Keratinocyte (primary cell): ENCODE measurements at places on chromosomes 11 and 22. TPM values are rescaled to one million over a fixed set of nuclear protein-coding genes. Genes with fewer than 3 reads are reported as not detected.

DNA sequence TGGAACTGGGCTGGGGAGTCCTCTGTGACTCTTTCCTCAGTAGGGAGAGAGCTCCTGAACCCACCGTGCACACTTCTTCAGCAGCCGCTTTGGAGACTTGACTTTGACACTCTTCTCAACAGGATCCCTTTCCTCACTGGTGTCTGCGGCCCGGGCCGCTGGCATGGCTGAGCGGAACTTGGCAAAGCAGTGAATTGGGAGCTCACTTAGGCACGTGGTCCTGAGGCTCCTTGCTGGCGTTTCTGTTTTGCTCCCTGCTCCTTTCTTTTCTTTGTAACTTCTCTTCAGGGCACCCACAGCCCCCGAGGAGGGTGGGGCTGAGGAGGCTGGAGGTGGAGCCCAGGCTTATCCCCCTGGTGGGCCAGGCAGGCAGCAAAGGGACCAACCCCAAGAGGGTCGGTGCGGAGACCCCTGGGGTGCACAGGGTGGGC is 8.4 kb upstream of the KCNQ1OT1 start:
- DNase-seq, result no peak
- H3K27me3 ChIP-seq, result peaks cover 32% of the 10 kb centered on the region
- H3K4me1 ChIP-seq, result no peaks in the 10 kb centered on the region
- no peak overlapping the region for H3K4me3 ChIP-seq
- H3K36me3 ChIP-seq, result no peaks in the 10 kb centered on the region

GRCh38 chr11:25755918-25756584 is 575.9 kb upstream of the ANO3 start:
- no peak overlapping the region for H3K4me3 ChIP-seq
- H3K27me3 ChIP-seq, result no peaks in the 10 kb centered on the region
- no peaks in the 10 kb centered on the region for H3K4me1 ChIP-seq
- no peak overlapping the region for H3K27ac ChIP-seq

DNA sequence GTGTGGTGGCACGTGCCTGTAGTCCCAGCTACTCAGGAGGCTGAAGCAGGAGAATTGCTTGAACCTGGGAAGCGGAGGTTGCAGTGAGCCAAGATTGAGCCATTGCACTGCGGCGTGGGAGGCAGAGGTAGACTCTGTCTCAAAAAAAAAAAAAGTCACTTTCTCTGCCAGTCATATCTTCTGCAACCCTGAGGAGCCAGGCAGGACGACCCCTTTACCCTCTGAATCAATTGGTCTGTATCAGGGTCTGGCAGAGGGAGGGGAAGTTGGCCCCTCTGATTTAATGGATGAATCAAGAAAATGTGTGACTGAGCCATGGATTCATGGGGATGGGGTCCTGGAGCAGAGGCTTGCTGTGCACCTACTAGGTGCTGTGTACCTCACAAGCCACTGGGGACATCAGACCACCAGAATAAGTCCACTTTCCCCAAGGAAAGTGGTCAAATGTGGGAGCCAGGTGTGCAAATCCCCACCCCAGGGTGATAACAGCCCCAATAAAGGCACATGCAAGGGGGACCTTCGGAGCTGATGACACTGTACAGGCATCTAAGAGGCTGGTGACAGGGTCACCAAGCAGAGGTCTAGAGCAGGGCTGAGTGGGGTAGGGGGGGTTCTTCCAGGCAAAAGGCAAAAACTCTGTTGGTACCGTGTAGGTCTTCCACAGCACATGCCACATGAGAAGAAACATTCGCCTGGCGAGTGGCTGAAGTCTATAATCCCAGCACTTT is 29.0 kb downstream of the TXN2 start:
- no peak overlapping the region for H3K4me3 ChIP-seq
- H3K36me3 ChIP-seq, result no peaks in the 10 kb centered on the region
- peaks cover 20% of the 10 kb centered on the region for H3K4me1 ChIP-seq
- no peaks in the 10 kb centered on the region for H3K27me3 ChIP-seq

DNA sequence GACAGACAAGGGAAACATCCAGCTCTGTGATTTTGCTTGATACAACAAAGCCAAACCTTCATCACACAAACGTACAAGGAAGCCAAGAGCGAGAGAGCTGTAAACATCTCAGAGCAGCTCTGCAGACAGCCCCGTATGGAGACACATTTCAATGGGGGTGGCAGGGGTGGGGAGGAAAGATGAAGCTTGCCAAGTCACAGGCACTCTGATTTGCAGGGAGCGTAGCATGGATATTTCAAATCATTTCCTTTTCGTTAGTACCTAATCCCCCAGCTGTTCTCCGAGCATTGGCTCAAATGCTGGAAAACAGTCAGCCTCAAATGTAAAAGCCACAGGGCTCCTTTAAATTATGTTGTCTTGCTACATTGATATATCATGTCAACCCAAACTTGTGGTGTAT is 458.9 kb upstream of the CADM1 start:
- no peak for DNase-seq
- H3K4me1 ChIP-seq, result no peaks in the 10 kb centered on the region
- H3K27ac ChIP-seq, result no peak overlapping the region

CLMP gene
- 2.7 to 5.4 TPM (median 3.1 TPM) in 3 replicates for polyA plus RNA-seq
